ENCODE measurements at places on chromosomes 3 and 15.

- peak; percentile 43 for DNase-seq
Measured at GRCh38 chr3:150736903-150737832, 25.8 kb downstream of the SIAH2 start.

- no peak for DNase-seq
Measured at GRCh38 chr3:40070816-40071215, 238.7 kb upstream of the EIF1B start.

DNA sequence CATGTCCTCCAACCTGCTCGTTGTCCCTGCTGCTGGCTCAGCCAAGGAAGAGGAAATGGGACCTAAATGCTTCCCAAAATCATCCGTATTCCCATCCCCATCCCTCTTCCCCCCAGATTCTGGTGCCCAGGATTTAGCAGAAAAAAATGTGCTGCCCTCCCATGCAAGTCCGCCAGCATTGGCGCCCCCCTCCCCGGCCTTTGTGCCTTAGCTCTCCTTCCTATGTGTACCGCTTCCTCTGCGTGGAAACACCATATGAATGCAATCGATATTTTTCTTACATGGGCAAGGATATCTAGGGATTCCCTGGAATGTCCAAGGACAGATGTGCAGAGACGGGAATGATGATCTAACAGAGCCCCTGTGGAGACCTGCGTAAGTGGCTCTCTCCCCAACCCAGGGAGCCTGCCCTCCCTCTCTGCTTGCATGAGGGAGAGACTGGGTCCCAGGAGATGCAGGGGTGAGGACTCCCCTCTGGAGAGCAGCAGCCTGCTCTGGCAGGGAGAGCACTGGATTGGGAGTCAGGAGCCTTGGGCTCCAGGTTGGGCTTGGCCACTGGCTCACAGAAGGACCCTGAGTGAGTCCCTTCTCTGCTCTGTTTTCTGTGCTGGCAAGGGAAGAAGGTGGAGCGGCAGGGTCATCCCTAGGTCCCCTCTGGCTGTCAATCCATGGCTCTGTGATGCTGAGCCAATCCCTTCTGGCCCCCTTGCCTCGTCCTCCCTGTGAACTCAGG is 227.2 kb downstream of the XXYLT1 start:
- DNase-seq = no peak

DNA sequence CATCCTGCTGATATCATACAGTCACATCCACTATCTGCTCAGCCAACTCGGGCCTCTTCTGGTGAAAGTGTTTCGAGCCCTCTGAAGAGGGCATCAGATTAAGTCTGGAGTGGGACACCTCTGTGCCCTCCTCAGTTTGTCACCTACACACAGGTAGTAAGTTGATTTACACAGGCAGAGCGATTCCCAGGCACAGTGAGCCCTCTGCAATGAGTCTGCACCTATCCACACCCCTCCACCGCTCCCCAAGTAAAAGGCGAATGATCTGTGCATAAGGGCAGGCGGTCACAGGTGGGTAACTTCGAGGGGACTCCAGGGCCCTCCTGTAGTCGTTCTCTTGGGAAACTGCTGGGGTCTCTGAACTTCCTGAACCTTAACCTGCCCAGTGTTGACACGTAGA is 152.0 kb downstream of the ATP10A start:
- DNase-seq = no peak
